ENCODE measurements at places on chromosomes 5 and 9.

DNA sequence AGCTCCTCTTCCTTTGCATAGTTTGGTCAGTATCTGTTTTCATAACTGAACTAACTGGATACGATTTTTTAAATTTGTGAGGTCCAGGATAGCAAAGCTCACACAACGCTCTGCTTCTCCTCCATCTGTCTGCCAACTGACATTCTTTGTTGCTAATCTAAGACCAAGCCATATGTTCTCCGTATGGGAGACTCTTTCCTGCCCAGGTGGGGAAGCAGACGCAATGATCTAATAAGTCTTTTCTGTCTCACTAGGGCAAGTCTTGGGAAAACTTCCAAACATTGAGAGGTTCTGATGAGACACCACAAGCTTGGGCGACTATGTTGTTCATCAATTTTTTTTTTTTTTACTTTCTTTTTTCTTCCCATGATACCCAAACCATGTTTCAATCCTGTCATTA is 558.5 kb downstream of the EFNA5 start:
- no peak for DNase-seq

GRCh38 chr5:102294886-102295395 is 1.1 kb downstream of the SLCO4C1 start:
- no peak for DNase-seq

- no peak for DNase-seq
Measured at GRCh38 chr9:38208206-38208901, 139.3 kb upstream of the SHB start.

- DNase-seq = no peak
Measured at GRCh38 chr9:91211414-91211813, 150.3 kb downstream of the AUH start.

GRCh38 chr5:82591021-82591515 is 312.9 kb upstream of the RPS23 start:
- no peak for DNase-seq

- no peak for DNase-seq
Measured at GRCh38 chr9:123421801-123422455, 65.9 kb downstream of the CRB2 start.

DNA sequence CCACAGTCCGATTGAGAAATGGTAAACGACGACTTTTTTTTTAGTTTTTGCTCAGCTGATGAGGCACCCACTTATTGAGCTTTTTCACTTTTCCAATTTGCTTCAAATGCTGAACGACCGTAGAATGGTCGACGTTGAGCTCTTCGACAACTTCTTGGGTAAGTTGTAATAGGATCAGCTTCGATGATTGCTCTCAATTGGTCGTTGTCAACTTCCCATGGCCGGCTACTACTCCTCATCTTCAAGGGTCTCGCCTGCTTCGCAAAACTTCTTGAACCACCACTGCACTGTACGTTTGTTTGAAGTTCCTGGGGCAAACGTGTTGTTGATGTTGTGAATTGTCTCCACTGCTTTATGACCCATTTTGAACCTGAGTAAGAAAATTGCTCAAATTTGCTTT is 35.7 kb downstream of the NSD1 start:
- no peak for DNase-seq

- peak; percentile 1 for DNase-seq
Measured at GRCh38 chr5:109354761-109355160, 55.0 kb downstream of the PJA2 start.

- no peak for DNase-seq
Measured at GRCh38 chr5:59685191-59685530, 208.4 kb downstream of the PDE4D start.

- no peak for DNase-seq
Measured at GRCh38 chr5:106017243-106017857, 1653.4 kb downstream of the EFNA5 start.

DNA sequence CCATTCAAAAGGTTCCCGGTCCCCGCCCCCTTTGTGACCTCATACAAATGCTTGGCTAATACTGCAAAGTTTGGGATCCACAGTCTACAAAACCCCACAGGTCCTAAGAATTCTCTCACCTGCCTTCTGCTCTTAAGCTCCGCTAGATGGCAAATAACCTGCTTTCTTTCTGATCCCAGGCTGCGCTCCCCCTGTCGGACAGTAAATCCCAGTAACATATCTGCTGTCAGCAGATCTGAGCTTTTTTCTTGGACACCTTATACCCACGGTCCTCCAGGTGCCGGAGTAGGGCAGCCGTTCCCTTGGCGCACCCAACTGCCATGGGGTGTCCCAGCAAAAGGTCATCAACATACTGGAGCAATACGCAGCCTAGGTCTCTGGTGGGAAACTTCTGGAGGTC is 39.0 kb upstream of the PPP1R26 start:
- no peak for DNase-seq

- DNase-seq = peak; percentile 77
Measured at GRCh38 chr5:180784497-180785097, 18.0 kb downstream of the MGAT1 start.

DNA sequence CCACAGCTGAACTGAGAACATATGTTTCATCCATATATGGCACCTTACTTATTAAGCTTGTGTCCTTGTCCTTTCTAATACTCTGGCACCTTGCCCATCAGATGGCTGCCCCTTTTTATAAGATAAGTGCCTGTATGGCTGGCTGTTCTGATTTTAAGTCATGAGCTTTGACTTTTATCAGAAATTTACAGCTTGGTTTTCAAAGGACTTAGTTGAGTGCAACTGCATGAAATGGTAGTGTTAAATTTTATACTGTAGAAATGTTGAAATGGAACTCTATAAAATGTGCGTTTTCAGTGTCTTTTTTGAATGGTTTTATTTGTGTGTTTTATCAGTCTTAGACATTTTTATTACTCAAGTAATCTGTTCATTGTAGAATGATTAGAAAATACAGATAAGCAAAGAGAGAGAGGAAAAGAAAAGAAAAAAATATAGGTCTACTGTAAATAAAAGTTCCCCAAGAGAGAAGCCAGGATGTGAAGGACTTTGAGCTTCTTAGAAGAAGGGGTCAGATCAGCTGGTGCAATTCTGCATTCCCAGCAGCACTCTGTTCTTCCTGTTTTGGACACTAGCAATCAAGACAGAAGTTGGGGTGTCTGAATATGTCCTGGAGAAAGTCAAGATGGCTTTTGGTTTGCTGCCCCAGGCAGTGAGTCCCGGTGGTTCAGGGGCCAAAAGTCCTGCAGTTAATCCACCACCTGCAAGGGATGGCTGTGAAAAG is 38.9 kb downstream of the ARHGAP26 start:
- no peak for DNase-seq

All from activated CD4-positive, alpha-beta T cell treated with anti-CD3 and anti-CD28 coated beads, Interleukin-2, Interleukin-6, amounts not matched to agents 100 ng/mL and 50 ng/mL, durations not matched to agents 16 hours and 8 hours (primary cell).